ENCODE measurements at places on chromosomes 3 and 15. TPM values are rescaled to one million over a fixed set of nuclear protein-coding genes. Genes with fewer than 3 reads are reported as not detected.

The CLDN16 gene
- total RNA-seq, result not detected

The CIDEC gene
- total RNA-seq, result not detected

- no peaks in the 10 kb centered on the region for H3K27me3 ChIP-seq
- no peak overlapping the region for H3K4me3 ChIP-seq
- H3K27ac ChIP-seq, result no peak overlapping the region
- H3K4me1 ChIP-seq, result no peaks in the 10 kb centered on the region
Measured at GRCh38 chr3:132854856-132855535, 132.8 kb upstream of the NPHP3 start.

GRCh38 chr15:68487087-68487843 is 55.3 kb upstream of the ITGA11 start:
- peaks cover 3% of the 10 kb centered on the region for H3K27me3 ChIP-seq
- no peak overlapping the region for H3K27ac ChIP-seq
- no peaks in the 10 kb centered on the region for H3K36me3 ChIP-seq

The SLC35G2 gene
- 0.42 TPM for total RNA-seq

The MORF4L1 gene
- 260 TPM for total RNA-seq

GRCh38 chr15:55235546-55236036 is 38.9 kb upstream of the RSL24D1 start:
- no peak overlapping the region for H3K4me3 ChIP-seq
- no peaks in the 10 kb centered on the region for H3K27me3 ChIP-seq
- peaks cover 27% of the 10 kb centered on the region for H3K4me1 ChIP-seq
- H3K36me3 ChIP-seq, result no peaks in the 10 kb centered on the region
- H3K27ac ChIP-seq, result no peak overlapping the region

DNA sequence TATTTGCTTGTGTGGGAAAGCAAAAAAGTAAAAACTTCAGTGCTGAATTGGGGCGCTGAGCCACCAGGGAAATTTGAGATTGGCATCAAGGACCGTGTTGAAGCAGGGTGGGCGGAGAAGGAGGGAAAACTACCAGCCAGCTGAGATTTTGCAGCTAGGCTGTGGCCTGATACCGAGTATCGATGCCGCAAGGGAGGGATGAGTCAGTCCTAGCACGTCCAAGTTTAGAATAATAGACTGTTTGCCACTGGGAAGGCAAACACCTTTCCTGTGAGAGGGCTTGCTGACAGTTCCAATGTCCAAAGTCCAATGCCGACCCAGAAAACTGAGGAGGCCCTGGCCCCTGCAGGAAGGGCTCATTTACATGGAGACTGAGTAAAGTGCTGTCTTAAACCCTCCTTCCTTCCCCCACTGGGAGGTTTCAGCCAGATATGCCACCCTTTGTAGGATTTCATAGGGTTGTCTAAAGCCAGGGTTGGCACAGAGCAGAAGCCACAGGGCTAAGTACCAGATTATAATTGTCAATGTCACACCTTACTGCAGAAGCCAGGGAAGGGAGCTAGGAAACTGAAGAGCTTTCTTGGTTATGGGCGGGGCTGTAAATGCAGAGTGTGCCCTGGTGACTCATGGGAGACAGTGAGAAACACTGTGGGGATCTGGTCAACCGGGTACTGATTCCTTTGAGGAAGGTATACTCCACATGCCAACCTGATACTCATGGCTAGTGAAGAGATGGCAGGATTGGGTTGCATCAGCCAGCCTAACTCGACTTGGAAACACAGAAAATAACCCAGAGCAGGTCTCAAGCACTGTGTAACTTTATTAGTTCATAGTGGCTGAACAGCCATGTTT is 28.4 kb upstream of the PIK3CB start:
- H3K36me3 ChIP-seq, result no peaks in the 10 kb centered on the region
- H3K4me1 ChIP-seq, result no peaks in the 10 kb centered on the region
- H3K27me3 ChIP-seq, result no peaks in the 10 kb centered on the region
- no peak overlapping the region for H3K27ac ChIP-seq
- DNase-seq, result no peak
- no peak overlapping the region for H3K4me3 ChIP-seq

The GOLGA8J gene
- 0.20 TPM for total RNA-seq

GRCh38 chr3:52856666-52857065 is 21.8 kb upstream of the MUSTN1 start:
- H3K27ac ChIP-seq, result no peak overlapping the region
- no peak for DNase-seq
- H3K4me1 ChIP-seq, result no peaks in the 10 kb centered on the region
- no peaks in the 10 kb centered on the region for H3K27me3 ChIP-seq

The ANKRD63 gene
- total RNA-seq, result not detected

The UBAP1L gene
- 16.6 TPM for total RNA-seq

DNA sequence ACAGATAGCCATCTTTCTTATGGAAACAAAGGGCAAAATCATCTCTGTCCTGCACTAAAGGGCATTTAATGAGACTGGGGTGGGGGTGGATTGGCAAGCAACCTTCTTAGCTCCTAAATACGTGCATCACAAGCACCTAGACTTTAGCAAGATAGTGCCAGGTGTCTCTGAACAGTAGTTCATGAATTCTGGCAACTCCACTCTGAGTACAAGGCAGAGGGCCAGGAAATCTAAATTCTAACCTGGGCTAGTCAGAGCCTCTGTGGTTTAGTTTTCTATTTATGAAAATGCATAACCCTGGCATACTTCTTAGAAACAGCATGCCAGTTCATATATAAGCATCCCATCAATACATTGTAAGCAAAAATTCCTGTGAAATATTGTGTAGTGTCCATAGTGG is 788.5 kb downstream of the MCTP2 start:
- no peak for DNase-seq
- H3K4me1 ChIP-seq, result no peaks in the 10 kb centered on the region
- H3K27ac ChIP-seq, result no peak overlapping the region

- no peaks in the 10 kb centered on the region for H3K36me3 ChIP-seq
- H3K4me3 ChIP-seq, result peak overlapping the region; percentile 77
- peaks cover 23% of the 10 kb centered on the region for H3K4me1 ChIP-seq
- no peaks in the 10 kb centered on the region for H3K27me3 ChIP-seq
Measured at GRCh38 chr15:24955531-24955921, 739 bp downstream of the SNRPN start.

- H3K27me3 ChIP-seq, result no peaks in the 10 kb centered on the region
- no peak overlapping the region for H3K27ac ChIP-seq
- H3K36me3 ChIP-seq, result no peaks in the 10 kb centered on the region
- no peak for DNase-seq
Measured at GRCh38 chr15:70030851-70031250, 66.9 kb downstream of the TLE3 start.

DNA sequence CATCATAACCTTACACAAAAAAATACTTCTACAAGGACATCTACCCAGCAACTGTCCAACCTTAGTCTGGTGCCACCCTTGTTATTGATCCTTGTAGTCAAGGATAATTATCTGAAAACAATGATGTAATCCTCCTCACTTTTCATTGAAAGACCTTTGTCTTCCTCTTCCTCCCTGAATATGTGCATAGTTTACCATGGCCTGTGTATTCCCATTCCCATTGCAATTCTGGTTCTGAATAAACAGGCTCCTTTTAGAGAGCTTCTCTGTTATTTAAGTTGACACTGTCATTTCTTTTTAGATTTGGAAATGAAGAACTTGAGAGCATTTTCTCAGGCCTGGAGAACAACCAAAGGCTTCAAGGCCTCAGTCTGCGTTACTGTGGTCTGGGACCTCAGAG is 53.3 kb upstream of the RNF7 start:
- DNase-seq, result no peak
- H3K27ac ChIP-seq, result no peak overlapping the region
- no peaks in the 10 kb centered on the region for H3K36me3 ChIP-seq
- H3K4me3 ChIP-seq, result no peak overlapping the region
- no peaks in the 10 kb centered on the region for H3K27me3 ChIP-seq
- H3K4me1 ChIP-seq, result peaks cover 24% of the 10 kb centered on the region

GRCh38 chr15:65948383-65948782 is 79.1 kb downstream of the RAB11A start:
- no peaks in the 10 kb centered on the region for H3K27me3 ChIP-seq
- H3K36me3 ChIP-seq, result no peaks in the 10 kb centered on the region
- H3K4me1 ChIP-seq, result no peaks in the 10 kb centered on the region
- H3K4me3 ChIP-seq, result no peak overlapping the region

- peaks cover 22% of the 10 kb centered on the region for H3K4me1 ChIP-seq
- H3K27ac ChIP-seq, result no peak overlapping the region
- no peak overlapping the region for H3K4me3 ChIP-seq
Measured at GRCh38 chr15:56980473-56980872, 62.0 kb downstream of the TCF12 start.

- no peaks in the 10 kb centered on the region for H3K36me3 ChIP-seq
- H3K27me3 ChIP-seq, result no peaks in the 10 kb centered on the region
- no peak overlapping the region for H3K4me3 ChIP-seq
Measured at GRCh38 chr3:78026318-78026828, 986.5 kb downstream of the ROBO2 start.

DNA sequence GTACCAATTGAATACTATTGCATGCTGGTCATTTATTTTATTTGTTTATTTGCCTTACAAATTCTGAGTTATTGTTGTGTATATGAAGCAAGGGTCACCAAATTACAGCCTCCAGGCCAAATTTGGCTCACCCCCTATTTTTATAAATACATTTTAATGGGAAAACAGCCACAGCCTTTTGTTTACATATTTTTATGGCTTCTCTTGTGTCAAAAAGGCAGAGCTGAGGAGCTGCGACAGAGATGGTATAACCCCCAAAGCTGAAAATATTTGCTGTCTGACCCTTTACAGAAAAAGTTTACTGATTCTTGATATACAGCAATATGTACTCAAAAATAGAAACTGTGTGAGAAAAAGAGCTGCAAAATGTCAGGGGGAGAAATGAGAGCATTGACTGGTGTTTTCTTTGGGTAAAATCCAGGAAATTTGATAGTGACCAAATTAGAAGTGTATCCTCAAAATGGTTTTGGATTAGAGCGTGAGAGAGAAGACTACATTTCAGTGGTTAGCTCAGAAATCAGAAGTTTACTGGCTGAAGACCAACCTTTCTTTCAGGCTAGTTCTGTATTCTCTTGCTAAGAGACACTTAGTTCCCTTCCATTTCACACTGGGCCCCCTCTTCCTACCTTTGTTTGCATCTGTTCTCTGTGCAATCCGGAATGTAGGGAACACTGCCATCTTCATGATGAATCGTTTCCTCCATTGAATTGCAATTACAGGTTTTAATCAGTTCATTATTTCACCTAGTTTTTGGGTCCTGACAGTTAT is 757.8 kb downstream of the AGBL1 start:
- H3K36me3 ChIP-seq, result no peaks in the 10 kb centered on the region
- no peak overlapping the region for H3K4me3 ChIP-seq
- no peaks in the 10 kb centered on the region for H3K4me1 ChIP-seq

The ANKRD34C gene
- not detected for total RNA-seq

- peaks cover 37% of the 10 kb centered on the region for H3K4me1 ChIP-seq
- H3K27me3 ChIP-seq, result no peaks in the 10 kb centered on the region
- no peaks in the 10 kb centered on the region for H3K36me3 ChIP-seq
- DNase-seq, result no peak
- no peak overlapping the region for H3K27ac ChIP-seq
Measured at GRCh38 chr15:63968122-63968524, 78.2 kb downstream of the DAPK2 start.

GRCh38 chr3:13252207-13252606 is 167.9 kb downstream of the NUP210 start:
- no peaks in the 10 kb centered on the region for H3K4me1 ChIP-seq
- H3K36me3 ChIP-seq, result no peaks in the 10 kb centered on the region
- H3K27ac ChIP-seq, result no peak overlapping the region
- DNase-seq, result no peak

DNA sequence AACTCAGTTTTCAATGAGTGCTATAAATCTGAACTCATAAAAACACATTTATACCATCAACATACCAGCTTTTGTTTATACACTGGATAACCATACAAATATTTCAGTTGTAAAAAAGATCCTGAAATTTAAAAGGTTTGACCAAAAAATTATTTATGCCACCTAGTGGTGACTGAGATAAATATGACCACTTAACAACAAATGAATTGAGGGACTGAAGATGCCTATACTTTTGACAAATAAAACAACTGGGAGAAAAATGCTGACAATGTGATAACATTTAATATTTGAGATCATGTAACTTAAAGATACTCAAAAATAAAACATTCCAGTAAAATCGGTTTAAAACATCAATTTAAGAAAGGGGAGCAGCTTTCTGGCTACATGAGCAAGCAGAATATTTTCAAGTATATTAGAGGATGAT is 30.4 kb downstream of the ATG3 start:
- H3K27ac ChIP-seq, result no peak overlapping the region
- H3K4me1 ChIP-seq, result no peaks in the 10 kb centered on the region

GRCh38 chr3:122233101-122233952 is 49.9 kb downstream of the CASR start:
- no peaks in the 10 kb centered on the region for H3K4me1 ChIP-seq
- no peaks in the 10 kb centered on the region for H3K36me3 ChIP-seq
- DNase-seq, result no peak

The FEZF2 gene
- not detected for total RNA-seq

The DPPA2 gene
- not detected for total RNA-seq

- no peaks in the 10 kb centered on the region for H3K36me3 ChIP-seq
- no peak for DNase-seq
- no peaks in the 10 kb centered on the region for H3K27me3 ChIP-seq
- H3K27ac ChIP-seq, result no peak overlapping the region
- no peaks in the 10 kb centered on the region for H3K4me1 ChIP-seq
- H3K4me3 ChIP-seq, result no peak overlapping the region
Measured at GRCh38 chr3:193451902-193452301, 73.3 kb upstream of the ATP13A5 start.

All from CD4-positive, alpha-beta memory T cell (primary cell).